ENCODE measurements at places on chromosomes 7 and 10. TPM values are rescaled to one million over a fixed set of nuclear protein-coding genes. Genes with fewer than 3 reads are reported as not detected.

DNA sequence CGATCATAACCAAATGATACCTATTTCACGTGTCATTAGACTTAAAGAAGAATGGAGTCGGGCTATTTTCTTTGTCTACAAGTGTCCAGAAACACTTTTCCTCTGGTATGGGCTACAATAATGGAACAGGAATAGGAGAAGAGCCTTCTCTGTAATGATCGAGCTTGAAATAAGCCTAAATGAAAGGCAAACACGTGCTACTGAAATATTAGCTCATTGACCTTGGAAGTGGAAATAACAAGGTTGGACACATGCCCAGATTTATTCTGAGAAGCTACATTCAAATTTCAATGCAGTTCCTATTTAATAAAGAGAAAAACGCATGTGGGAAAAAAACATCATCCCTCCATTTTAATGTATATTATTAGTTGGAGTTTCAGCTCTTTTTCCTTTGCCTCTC lies 254.7 kb upstream of the PTER start:
- DNase-seq, result no peak

DNA sequence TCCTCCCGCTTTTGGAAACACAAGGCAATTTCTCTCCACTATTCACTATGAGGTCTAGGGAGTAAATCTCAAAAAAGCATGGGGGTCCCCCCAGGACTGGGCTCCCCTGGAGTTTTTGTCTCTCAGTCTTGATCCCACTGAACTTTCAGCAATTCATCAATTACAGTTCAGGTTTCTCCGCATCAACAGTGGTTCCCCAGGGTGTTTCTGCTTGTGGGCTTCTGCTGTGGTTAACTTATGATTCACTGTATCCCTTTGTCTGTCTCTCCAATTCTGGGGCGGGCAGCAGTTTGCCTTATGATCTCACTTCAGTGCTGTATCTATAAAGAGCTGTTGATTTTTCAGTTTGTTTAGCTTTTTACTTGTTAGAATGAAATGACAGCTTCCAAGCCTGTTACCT lies 142.6 kb upstream of the CDC14C start:
- DNase-seq, result no peak

- DNase-seq, result no peak
Observed at GRCh38 chr7:50862302-50862701, 79.6 kb upstream of the GRB10 start.

OAT gene
- 91.5 TPM for polyA plus RNA-seq

DNA sequence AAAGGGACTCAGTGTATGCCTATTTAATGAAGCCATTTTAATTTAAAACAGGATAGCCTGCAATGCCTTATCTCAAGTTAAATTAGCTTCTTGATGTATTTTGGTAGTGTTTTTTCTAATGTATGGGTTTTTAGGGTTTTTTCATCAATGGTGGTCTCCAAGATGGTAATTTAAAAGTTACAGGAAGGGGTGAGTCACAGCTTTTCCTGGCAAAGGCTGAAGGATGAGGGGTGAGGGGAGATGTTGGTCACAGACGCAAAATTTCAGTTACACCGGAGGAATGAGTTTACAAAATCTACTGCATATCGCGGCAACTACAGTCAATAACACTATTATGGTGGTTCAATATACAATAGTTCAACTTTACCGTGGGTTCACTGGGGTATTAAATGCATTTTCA lies 31.6 kb downstream of the CCDC3 start:
- DNase-seq, result no peak

DNA sequence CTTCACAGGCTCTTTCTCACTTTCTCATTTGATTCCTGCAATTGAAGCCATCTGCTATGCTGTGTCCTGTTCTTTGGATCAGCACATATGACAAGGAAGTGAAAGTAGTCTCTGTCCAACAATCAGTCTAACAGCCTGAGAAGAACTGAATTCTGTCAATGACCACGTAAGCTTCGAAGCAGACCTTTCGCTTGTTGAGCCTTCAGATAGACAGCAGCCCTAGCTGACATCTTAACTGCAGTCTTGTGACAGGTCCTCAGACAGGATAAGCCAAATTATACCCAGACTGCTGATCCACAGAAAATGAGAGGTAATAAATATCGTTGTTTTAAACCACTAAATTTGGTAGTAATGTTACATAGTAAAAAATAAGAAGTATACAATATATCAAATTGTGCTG lies 691.0 kb upstream of the LRRTM3 start:
- DNase-seq, result no peak

DNA sequence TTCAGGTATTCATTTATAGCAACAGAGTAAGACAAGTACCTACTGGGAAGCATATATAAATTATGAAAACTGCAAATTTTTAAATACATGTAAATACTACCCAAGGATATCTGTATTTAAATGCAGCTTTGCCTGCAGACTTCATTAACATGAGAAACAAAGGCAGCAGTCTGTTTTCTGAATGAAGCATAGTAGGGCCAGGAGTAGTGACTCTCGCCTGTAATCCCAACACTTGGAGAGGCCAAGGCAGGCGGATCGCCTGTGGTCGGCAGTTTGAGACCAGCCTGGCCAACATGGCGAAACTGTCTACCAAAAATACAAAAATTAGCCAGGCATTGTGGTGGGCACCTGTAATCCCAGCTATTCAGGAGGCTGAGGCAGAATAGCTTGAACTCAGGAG lies 42.5 kb upstream of the PHF14 start:
- no peak for DNase-seq

MSMB gene
- polyA plus RNA-seq, result not detected

- no peak for DNase-seq
Observed at GRCh38 chr10:89221919-89222318, 14.8 kb upstream of the CH25H start.

Data from left kidney (tissue), 8 donors.